ENCODE measurements at places on chromosomes 7 and 10.

DNA sequence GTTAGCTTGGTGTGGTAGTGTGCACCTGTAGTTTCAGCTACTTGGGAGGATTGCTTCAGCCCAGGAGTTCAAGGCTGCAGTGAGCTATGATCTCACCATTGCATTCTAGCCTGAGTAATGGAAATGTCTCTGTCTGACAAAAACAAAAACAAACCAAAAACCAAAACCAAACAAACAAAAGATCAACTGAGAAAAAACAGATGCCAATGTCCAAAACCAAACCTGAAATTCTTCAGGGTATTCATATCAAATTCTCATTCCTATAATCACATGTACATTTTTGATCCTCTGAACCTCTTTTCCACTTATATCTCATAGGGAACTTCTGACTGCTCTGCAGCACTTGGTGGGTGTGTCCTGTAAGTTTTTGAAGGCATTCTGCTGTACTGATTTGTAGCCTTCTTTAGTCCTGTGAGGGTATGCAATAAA, 87.0 kb downstream of the CDK6 start:
- DNase-seq = no peak

- no peak for DNase-seq
These were observed 235.3 kb upstream of the PRKCQ start for GRCh38 chr10:6815346-6815745.

DNA sequence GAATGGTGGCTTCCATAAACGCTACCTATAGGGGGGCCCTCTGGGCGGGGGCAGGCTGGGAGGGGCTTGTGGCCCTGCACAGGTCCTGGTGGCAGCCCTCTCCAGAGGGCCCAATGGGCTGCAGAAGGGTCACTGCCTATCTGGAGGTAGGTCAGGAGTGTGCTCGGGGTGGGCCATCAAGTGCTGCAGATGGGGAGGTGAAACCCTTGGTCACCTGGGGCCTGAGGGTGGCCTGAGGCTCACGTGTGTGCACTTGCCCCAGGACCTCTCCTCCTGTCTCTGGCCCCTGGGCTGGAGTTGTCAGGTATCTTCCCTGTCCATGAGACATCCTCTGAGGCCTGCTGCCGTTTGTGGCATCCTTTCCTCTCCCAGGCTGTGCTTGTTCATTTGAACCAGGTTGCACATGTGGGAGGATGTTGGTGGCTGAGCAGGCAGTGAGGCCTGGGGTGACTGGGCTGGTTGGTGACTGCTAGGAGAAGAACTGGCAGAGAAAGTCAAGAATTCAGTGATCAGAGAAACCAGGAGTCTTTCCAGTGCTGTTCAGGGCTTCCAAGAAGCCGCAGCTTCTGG, 21.1 kb upstream of the SH2D4B start:
- no peak for DNase-seq

DNA sequence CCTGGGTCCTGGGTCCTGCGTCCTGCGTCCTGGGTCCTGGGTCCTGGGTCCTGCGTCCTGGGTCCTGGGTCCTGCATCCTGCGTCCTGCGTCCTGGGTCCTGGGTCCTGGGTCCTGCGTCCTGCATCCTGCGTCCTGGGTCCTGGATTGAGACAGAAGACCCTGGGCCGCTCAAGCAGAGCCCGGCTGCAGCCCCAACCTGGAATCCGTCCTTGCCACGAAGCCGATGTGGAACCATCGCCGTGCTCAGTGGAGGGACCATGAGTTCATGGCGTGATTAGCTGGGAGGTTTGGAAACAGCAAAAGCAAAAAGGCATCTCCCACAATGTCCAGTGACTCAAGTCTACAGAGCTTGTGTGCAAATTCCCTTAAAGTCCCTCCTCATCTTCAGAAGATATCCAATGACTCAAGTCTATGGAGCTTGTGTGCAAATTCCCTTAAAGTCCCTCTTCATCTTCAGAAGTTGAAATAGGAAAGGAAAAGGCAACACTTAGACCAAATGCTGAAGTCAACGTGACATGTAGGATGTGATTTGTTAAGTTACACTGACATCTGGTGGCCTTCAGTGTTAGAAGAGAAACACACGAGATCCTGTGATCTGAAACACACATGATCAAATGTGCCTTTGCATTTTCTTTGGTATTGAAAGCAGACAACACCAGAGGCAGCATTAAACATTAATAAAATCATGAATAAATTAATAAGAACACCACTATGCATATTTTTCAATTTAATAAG, 179.9 kb downstream of the PTPRN2 start:
- no peak for DNase-seq

- no peak for DNase-seq
These were observed 490.2 kb upstream of the AUTS2 start for GRCh38 chr7:69108097-69108496.

DNA sequence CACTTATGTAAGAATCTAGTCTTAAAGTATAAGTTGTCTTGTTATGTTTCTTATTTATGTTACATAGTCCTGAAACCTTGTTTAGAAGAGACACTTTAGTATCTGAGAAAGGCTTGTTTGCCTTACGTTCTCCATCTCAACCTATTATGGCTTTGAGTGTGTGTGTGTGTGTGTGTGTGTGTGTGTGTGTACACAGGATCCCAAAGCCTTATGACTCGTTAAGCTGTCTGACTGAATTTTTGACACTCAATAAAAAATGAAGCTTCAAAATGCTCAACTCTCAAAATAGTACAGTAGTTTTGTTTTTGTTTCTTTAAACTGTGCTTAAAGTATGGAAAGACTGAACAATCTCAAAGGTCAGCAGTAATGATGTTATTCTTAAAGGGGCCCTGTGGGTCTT, 18.0 kb downstream of the CALU start:
- DNase-seq = no peak

DNA sequence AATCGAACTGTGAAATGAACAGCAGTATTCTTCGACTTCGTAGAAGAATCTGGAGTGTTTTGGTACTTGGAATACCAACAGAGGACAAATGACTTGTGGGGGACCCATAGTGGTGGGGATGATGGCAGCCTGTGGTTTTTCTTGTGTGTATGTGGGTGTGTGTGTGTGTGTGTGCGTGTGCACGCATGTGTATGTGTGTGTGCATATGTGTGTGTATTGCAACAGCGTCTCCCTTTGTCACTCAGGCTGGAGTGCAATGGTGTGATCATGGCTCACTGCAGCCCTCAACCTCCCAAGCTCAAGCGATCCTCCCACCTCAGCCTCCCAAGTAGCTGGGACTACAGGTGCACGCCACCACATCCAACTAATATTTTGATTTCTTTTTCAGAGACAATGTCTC, 9.4 kb upstream of the YWHAG start:
- DNase-seq = no peak

- peak; percentile 68 for DNase-seq
These were observed at the start of gene GBX1 for GRCh38 chr7:151167197-151167961. TSS of gene GBX1 (minus strand) at chr7:151167694. CDS start at chr7:151167548, 146 bp downstream.

Measured in glutamatergic neuron (in vitro differentiated cells).